ENCODE measurements at places on chromosomes 12 and 14.

DNA sequence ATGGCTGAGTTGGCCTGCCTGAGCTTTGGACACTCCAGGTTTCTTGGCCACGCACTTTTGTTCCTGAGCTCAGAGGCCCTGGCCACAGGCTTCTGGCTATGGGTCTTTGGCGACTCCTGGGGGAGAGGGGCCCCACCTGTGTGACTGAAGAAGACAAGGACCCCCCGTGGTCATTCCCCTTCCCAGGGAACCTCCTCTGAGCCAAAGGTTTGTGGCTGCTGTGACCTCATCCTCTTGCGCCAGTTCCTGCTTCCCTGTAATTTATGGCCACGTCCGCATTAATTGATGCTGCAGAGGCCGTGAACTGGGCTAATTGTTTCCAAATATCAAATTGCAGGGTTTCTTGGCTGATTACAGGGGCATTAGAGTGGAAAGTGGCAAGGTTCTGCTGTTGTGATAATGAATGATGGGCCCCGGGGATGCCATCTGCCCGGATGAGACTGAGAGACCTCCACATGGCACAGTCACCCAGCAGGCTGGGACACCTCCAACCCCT is 27.6 kb upstream of the NOS1 start:
- no peak for DNase-seq

DNA sequence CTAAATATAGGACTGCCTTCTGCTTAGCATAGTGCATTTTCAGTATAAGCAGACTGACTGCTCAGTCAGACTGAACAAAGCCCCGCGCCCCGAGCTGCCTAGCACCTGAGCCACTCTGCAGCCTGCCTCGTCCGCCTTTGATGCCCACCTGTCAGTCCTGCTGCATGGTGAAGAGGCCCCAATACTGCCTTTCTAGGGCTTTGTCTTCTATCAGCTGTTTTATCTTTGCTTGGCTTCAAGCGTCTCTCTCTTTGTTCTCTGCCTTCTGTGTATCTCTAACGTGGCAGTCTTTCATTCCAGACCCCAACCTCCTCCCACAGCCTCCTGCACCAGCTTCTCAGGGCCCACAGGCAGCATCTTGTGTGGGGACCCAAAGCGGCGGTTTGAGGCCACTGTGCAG is 1001.0 kb downstream of the VRK1 start:
- DNase-seq, result no peak

DNA sequence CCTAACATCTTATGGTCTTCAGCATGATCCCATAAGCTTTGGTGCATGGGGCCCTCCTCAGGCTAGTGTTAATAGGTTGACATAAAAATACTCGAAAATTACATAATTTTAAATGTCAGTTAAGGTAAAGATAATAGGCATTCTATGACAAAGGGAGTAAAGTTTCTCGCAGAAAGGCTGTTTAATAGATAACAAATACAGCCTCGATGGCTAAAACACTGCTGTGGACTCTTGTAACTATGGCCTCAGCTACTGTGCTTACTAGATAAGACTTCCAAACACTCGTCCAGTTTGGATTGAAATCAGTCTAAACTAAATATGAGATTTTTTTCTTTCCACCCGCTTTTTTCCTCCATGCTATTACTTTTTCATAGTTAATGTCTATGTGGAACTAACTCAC is 23.2 kb upstream of the MGST1 start:
- DNase-seq, result no peak

GRCh38 chr12:108568338-108569154 is 6.2 kb downstream of the ISCU start:
- no peak for DNase-seq

- no peak for DNase-seq
These were observed 62.1 kb downstream of the ARF6 start for GRCh38 chr14:49955024-49955423.

- DNase-seq, result no peak
These were observed 10.4 kb downstream of the SLC10A1 start for GRCh38 chr14:69786603-69787002.

All from left lobe of liver (tissue), 2 donors.